T-helper 2 cell treated with Interferon-gamma antibody and Interleukin-4, amounts not matched to agents 100 ng/mL and 5 ng/mL, for 36 hours (primary cell): ENCODE measurements at places on chromosomes 4 and X. TPM values are rescaled to one million over a fixed set of nuclear protein-coding genes. Genes with fewer than 3 reads are reported as not detected.

The RIBC1 gene
- total RNA-seq = 0.61 and 0.68 TPM in 2 replicates

The FRMPD3 gene
- total RNA-seq = 0.02 TPM in 1 of 2 replicates, not detected in the other

The ADGRG4 gene
- not detected in 2 replicates for total RNA-seq

The GNL3L gene
- total RNA-seq = 59.2 and 59.6 TPM in 2 replicates

The CXXC4 gene
- total RNA-seq = not detected in 2 replicates

The BEX3 gene
- total RNA-seq = 8.0 and 9.1 TPM in 2 replicates

The GUCY1A1 gene
- total RNA-seq = not detected in 2 replicates

The EDA2R gene
- 4.0 and 4.2 TPM in 2 replicates for total RNA-seq

The SOD3 gene
- not detected in 2 replicates for total RNA-seq

The GAGE12E gene
- not detected in 2 replicates for total RNA-seq
